ENCODE measurements at places on chromosomes 3 and 15.
A peak's percentile ranks its signal among the peaks of the same experiment; 100 is the strongest.

DNA sequence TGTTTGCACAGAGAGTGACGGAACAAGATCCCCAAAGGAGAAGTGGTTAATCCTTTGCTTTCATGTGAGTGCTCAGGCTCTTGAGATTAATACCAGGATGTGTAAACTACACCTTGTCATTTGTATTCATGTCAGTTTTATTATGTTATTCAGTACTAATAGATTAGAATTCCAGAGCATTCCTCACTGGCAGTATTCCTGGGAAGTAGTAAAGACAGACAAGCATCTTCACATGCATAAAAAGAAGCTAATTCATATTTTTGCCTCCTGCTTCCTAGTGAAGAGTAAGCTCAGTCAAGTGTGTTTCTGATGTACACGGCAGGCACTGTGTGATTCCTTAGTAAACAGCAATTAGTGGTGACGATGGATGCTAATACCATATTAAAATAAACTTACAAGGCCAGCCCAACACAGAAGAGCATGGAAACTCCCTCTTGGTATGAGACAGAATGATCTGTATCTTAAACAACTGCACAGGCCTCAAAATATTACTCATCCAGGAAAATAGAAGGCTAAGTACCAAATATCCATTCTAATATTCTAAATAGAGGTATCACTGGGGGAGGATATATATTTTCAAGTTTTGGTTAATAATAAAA is 336.8 kb upstream of the MCTP2 start:
- no peak for DNase-seq

DNA sequence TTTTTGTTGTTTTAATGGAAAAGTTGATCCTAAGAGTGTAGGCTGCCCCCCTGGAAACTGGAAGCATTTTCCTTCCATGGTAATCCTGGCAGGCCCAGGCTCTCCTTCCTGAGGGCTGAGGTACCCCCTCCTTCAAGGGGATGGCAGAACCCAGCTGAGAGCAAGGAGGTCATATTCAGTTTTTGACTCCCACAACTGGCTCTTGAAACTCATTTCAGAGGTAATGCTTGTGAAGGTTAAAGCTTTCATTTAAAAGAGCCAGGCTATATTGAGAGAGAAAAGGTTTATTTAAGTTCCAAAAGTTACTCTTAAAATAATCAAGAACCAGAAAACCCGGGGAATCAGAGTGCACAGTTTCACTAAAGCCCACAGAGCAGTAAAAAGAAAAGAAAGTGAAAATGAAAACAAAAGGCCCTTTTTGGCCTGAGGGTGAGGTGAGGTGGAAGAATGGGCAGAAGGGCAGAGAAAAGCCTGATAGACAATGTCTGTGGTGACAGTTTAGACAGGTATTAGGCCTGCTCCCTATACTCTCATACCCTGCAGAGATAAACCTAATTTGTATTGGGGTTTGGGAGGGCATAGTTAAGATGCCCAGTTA is 47.0 kb upstream of the RBP1 start:
- DNase-seq = no peak

DNA sequence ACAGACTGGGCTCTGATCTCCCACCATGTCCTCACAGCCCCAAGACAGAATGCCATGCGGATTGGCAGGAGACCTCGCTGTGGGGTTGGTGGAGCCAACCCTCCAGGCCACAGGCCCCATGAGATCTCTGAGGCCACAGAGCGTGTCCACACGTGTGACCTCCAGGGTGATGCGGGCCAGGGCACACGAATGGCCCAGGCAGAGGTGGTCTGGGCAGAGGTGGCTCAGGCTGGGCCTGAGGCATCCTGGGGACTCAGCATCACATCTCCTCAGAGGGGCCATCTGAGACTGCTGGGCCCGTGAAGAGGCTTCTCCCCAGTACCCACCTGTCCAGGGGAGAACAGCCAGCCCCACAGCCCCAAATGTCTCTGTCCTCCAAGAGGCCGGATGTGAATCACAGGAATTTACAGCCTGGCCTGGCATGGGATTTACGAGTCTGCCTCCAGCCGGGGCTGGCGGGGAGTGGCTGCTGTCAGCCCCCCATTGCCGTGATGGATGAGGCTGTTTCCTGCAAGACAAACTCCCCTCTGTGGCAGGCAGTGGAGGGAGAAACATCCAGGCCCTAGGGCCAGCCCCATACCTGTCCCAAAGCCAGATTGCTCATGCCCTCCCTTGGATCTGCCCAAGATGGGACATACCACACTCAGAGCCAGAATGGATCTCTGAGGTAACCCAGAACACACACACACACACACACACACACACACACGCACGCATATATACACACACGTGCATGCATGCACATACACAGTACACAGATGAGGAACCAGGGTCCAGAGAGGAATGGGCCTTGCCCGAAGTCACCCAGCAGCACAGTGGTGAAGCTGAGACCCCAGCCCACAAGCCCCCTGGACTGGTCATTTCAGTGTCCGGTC is 208.3 kb downstream of the TBC1D2B start:
- DNase-seq = no peak

DNA sequence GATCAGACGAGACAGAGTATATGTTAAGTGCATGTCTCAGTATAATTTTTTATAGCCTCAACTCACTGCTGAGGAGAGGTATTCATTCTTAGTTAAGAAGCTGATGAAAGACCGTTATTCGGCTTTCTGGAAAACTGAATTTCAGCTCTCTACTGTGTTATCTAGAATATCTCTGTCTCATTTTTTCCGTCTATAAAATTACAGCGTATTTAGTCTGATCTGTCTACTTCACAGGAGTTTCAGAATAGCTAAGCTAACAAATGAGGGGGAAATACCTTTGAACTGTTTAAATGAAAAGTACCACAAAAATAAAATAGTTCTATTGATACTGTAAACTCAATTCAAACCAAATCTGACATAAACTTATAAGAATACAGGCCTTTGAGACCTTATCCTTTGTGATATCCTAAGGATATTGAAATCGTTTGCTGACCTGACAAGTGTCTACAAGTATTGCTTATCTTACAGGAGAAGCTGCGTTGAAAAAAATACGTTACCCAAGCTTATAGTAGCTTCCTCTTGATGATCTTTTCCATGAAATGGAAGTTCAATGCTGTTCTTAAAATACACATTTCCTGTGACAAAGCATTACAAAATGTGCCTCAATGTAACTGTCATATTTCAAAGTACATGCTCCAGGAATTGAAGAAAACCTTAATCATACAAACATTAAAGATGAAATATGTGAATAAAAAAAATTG is 104.6 kb downstream of the IL1RAP start:
- DNase-seq = no peak

DNA sequence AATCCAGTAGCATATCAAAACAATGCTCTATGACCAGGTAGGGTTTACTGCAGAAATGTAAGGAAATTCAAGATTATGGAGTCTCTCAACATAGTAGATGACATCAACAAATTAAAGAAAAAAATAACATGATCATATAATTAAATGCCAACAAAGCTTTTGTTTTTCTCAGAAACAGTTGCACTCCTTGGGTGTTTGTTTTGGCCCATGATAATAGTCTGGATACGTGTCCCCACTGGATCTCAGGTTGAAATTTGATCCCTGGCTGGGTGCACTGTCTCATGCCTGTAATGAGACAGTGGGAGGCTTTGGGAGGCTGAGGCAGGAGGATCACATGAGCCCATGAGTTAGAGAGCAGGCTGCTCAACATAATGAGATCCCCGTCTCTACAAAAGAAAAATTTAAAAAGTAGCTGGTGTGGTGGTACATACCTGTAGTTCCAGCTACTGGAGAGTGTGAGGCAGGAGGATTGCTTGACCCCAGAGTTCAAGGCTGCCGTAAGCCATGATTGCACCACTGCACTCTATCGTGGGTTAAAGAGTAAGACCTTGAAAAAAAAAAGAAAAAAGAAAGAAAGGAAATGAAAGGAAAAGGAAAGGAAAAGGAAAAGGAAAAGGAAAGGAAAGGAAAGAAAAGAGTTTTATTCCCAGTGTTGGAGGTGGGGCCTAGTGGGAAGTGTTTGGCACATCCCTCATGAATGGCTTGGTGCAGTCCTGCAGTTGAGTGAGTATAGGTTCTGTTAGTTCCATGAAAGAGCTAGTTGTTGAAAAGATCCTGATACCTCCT is 53.3 kb upstream of the FOXB1 start:
- no peak for DNase-seq

DNA sequence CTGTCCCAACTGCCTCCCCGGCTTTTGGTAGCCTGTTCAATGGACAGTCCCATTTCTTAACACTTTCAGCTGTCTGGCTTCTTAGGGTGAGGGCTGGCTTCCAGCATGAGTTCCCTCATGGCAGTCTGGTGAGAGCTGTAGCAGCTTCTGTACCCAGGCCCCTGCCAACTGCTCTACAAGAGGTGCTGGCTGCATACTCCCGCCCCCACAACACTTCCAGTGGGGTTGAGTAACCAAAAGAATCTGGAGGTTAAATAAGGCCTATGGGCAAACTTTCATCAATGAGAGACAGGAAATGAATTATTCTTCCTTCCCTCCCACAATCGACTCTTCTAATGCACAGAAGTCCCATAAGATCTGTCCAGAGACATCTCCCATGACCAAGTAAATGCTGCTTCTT is 145.0 kb downstream of the NEK10 start:
- no peak for DNase-seq

DNA sequence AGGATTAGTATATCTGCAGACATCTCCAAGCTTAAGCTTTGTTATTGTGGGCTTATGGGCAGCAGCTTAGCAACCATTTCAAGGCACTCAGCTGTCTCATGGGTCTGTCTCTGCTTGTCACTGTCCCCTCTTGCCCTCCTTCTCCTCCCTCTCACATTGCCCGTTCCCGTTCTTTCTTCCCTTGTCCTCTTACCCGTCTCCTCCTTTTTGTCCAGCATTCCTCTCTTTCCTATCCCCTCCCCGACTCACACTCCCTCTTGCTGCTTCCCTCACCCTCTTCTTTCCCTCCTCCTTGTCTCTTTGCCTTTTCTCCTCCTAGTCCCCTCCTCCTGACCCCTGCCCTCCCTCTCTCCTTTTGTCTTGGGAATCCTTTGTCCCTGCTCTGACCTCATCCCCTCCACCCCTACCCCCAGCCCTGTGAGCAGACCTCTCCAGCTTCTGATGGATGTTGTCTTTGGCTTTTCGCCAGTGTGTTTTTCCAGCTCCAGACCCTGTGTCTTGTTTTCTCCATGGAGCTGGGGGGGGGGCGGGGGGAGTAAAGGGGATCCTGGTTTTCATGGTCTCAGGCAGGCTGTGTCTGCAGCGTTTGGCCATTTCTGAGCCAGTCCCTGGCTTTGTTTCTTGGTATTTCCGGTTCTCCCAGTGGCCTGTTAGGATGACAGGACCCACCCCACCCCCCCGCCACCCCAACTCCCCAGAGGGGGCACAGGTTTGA is 47.9 kb upstream of the TRAK1 start:
- peak; percentile 80 for DNase-seq

DNA sequence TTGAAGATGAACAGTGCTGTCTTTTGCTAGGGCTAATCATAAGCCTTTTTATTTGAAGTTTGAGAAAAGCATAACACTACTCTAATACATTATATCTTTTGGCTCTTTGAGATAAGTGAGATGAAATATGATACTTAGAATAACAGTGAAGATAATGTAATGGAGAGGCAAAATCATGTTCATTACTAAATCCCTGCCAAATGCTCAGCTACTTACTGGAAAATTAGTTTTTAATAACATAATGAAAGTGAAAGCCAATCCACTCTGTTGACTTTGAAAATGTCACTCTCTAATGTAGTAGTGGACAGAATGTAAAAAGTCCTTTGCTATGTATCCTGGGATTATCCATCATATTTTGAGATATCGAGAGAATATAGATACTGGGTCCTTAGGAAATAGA is 35.9 kb upstream of the MYH15 start:
- DNase-seq = no peak

GRCh38 chr15:48796930-48797329 is 13.9 kb downstream of the CEP152 start:
- DNase-seq = no peak

- no peak for DNase-seq
Measured at GRCh38 chr3:129312671-129313414, 34.2 kb downstream of the HMCES start.

DNA sequence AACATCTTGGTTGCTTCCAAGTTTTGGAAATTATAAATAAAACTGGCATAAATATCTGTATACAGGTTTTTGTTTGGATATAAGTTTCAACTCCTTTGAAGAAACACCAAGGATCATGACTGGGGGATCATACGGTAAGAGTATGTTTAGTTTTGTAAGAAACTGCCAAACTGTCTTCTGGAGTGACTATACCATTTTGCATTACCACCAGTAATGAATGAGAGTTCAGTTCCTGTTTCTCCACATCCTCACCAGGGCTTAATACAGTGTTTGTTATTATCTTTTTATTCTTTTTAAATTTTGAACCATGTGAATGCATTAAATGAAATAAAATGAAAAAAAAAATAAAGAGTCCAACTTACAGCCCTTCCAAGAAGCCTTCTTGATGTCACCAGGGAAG is 3.7 kb upstream of the ANKUB1 start:
- no peak for DNase-seq

- no peak for DNase-seq
Measured at GRCh38 chr3:16140116-16140893, 34.2 kb upstream of the GALNT15 start.

DNA sequence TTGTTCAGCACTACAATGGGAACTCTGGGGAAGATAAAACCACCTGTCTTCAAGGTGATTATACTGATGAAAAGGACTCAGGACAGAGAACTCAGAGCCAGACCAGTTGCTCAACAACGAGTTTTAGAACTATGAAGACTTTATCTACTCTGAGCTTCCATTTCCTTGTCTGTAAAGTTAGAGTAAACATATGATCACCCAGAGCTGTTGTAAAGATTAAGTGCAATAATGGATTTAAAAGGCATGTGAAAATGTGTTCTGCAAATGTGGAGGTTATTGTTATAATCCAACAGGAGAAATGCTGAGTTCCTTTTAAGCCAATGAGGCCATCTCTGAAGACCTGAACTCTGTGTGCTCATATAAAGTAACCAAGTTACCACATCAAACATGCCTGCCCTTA is 139.7 kb upstream of the CMC1 start:
- no peak for DNase-seq

Data from brain pericyte (primary cell).